Neural crest cell (in vitro differentiated cells): ENCODE measurements at places on chromosomes 11 and 22. TPM values are rescaled to one million over a fixed set of nuclear protein-coding genes. Genes with fewer than 3 reads are reported as not detected.

DNA sequence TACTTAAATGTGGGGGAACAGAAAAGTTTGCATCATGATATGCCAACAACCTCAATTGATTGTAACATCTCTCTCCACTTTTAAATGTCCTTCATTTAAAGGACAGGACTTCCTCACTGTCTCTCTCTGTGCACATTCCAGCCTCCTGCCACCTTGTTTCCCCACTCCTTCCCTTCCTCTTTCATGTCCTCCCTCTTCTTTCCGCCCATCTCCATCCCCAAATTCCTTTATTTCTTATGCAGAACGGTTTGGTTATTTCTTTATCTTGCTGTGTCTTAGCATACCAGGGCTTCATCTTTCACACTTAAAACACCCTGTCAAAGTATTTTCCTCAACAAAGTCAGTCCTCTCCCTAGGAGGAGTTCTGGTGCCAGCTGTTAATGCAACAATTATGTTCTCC is 293.8 kb downstream of the NXPE2 start:
- no peaks in the 10 kb centered on the region for H3K36me3 ChIP-seq
- no peaks in the 10 kb centered on the region for H3K27me3 ChIP-seq
- H3K27ac ChIP-seq, result no peak overlapping the region

DNA sequence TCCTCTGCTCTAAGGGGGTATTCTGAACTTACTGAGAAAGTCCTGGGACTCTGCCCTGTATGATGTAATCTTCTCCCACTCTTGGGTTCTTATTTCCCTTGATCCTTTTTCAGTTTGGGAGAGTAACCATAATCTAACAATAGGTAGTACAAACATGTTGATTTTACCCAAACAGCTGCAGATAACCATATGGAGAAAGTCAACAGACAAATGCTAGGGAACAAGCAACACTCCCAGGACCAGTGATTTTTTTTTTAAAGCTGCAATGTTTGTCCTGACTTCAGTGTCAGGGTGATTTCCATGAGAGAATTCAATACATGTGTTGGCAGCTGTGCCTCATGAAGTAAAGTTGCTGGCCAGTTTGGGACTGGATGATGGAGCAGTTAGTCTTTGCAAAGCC is 156.5 kb downstream of the FCHSD2 start:
- peaks cover 12% of the 10 kb centered on the region for H3K4me1 ChIP-seq
- no peak overlapping the region for H3K4me3 ChIP-seq

DNA sequence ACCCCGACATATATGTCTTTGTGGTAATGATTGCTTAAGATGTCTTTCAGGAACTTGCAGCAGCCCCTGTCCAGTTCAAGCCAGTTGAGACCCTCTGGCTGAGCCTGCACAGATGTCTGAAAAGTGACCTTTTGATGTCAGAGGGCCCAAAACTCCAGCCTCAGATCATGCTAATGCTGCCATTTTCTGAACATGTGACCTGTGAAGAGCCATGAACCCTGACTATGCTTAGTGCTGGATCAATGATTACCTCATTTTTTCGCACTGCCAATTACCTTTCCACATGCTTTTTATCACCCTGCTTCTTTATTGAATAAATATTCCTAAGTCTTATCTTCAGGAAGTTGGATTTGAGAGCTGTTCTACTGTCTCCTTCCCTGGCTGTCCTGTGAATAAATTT is 6.9 kb upstream of the CYP2R1 start:
- no peak for DNase-seq
- no peak overlapping the region for H3K4me3 ChIP-seq
- H3K4me1 ChIP-seq, result no peaks in the 10 kb centered on the region
- no peaks in the 10 kb centered on the region for H3K27me3 ChIP-seq
- peak overlapping the region; percentile 44 for H3K27ac ChIP-seq

DNA sequence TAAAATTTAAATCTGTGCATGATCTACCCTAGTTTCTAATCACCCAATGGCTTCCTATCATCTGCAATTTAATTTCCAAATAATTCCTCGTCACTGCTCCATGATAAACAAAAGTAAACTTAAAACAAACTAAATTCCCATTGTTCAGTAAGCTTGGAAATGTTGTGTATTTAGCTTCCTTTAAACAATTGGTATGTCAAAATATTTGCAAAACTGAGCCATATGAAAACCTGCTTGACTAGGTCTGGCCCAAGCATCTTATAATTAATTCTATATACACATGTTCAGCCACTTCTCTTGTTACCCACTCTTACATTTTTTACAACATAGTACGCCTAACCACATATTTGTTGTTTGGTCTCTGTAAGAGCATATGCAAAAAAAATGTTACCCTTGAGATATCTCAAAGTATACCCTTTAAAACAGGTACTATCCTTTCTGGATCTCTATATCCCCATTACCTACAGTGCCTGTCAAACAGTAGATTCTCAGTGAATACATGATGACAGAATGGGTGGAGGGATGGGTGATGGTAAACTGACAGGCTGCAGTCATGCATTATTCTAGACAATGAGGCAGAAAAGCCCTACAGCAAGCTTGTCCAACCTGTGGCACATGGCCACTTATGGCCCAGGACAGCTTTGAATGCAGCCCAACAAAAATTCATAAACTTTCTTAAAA is 1277.9 kb upstream of the TENM4 start:
- no peaks in the 10 kb centered on the region for H3K4me1 ChIP-seq
- DNase-seq, result no peak
- H3K27ac ChIP-seq, result no peak overlapping the region
- no peak overlapping the region for H3K4me3 ChIP-seq
- no peaks in the 10 kb centered on the region for H3K36me3 ChIP-seq

- H3K4me1 ChIP-seq, result peaks cover 13% of the 10 kb centered on the region
- no peaks in the 10 kb centered on the region for H3K36me3 ChIP-seq
- H3K4me3 ChIP-seq, result no peak overlapping the region
- no peak overlapping the region for H3K27ac ChIP-seq
- peaks cover 25% of the 10 kb centered on the region for H3K27me3 ChIP-seq
Observed at GRCh38 chr11:69834811-69835800, 15.9 kb upstream of the FGF3 start.

GRCh38 chr11:76615950-76616349 is 54.6 kb downstream of the LRRC32 start:
- H3K27ac ChIP-seq, result no peak overlapping the region
- DNase-seq, result no peak
- H3K27me3 ChIP-seq, result no peaks in the 10 kb centered on the region
- H3K36me3 ChIP-seq, result peaks cover 3% of the 10 kb centered on the region
- H3K4me3 ChIP-seq, result no peak overlapping the region
- peaks cover 7% of the 10 kb centered on the region for H3K4me1 ChIP-seq

DNA sequence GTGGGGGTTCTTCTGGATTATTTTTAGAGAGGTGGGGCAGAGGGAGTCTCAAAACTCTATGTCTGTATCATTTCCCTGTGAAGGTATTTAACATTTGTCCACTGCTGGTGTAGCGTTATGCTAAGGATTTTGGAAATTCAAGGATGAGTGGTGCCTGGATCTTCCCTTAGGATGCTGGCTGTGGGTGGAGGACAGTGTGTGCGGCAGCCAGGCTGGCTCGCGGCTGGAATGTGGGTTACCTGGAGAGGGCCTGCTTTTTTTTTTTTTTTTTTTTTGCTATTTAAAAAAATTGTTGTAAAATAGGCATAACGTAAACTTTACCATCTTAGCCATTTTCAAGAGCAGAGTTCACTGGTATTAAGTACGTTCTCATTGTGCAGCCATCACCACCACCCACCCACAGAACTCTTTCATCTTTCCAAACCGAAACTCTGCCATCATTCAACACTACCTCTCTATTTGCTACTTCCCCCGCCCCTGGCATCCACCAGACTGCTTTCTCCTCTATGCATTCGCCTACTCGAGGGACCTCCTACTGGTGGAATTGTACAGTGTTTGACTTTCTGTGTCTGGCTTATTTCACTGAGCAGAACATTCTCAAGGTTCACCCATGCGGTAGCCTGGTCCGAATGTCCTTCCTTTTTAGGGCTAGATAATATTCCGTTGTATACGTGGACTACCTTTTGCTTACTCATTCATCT is 67.1 kb downstream of the PARVB start:
- peaks cover 17% of the 10 kb centered on the region for H3K4me1 ChIP-seq
- no peak for DNase-seq
- H3K27me3 ChIP-seq, result no peaks in the 10 kb centered on the region
- H3K36me3 ChIP-seq, result no peaks in the 10 kb centered on the region
- peak overlapping the region; percentile 7 for H3K27ac ChIP-seq
- no peak overlapping the region for H3K4me3 ChIP-seq

DNA sequence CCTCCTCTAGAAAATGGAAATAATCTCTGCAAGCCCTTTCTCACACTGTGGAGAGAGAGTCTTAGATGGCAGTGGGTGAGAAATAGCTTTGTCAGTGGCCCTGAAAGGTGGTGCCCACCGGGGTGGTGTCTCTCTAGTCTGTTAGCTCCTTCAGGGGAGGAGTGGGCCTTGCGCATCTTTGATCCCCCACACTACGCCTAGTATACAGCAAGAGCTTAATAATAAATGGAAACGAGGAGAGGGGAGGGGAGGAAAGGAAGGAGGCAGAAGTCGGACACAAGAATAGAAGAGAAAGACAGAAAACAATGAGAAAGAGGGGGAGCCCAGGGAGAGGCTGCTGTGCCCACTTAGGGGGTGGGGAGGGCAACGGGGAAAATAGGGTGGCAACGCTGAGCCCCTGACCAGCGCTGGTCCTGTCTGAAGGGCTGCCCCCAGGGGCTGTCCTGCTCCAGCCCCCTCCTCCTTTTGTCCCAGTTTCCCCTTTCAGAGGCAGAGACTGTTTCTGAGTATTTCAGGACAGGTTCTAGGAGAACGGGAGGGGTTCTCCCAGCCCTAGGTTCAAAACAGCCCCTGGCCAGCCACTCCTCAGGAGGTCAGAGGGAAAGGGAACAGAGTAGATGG is 1.2 kb downstream of the ARRB1 start:
- H3K27ac ChIP-seq, result peak overlapping the region; percentile 98

DNA sequence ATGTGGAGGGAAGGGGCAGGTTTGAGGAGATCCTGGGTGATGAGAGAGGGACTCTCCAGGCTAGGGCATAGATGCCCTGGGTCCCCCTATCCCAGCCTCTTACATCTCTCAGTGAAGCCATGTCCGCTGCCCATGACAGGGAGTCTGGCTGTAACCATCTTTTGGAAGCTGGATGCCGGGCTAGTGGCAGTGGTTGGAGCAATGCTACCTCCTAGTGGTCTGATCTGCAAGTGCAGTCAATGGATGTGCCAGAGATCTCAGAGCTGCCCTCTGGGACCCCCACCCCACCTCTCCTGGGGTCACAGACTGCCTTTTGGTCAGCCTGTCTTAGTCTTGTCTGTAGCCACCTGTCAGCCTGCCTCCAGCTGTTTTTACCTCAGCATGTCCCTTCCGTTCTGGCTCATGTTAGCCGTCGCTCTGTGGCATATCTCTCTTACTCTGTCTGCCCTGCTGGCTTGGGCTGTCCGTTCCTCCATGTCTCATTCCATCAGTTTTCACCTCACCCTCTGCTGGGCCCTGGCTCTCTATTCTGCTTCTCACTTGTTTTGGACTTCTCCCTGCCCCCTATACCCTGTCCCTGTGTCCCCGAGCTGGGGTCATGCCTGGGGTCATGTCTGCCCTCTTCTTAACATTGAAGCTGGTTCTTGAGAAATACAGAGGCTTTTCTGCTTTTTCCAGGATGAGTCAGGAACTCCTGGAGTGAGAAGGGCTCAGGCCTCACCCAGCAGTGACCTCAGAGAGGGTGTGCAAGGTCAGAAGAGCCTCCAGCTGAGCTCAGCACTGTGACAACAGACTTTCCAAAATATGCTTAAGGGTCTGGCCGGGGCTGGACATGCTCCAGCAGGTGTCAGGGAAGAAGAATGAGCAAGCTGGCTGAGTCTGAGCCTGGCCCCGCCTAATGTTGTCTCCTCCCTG is 52.0 kb upstream of the THY1 start:
- peak overlapping the region; percentile 58 for H3K27ac ChIP-seq
- no peak overlapping the region for H3K4me3 ChIP-seq
- DNase-seq, result peak; percentile 76
- H3K36me3 ChIP-seq, result no peaks in the 10 kb centered on the region
- peaks cover 13% of the 10 kb centered on the region for H3K4me1 ChIP-seq

The OR8G1 gene
- total RNA-seq, result not detected in 2 replicates

The CPT1A gene
- 0.48 and 0.54 TPM in 2 replicates for total RNA-seq

DNA sequence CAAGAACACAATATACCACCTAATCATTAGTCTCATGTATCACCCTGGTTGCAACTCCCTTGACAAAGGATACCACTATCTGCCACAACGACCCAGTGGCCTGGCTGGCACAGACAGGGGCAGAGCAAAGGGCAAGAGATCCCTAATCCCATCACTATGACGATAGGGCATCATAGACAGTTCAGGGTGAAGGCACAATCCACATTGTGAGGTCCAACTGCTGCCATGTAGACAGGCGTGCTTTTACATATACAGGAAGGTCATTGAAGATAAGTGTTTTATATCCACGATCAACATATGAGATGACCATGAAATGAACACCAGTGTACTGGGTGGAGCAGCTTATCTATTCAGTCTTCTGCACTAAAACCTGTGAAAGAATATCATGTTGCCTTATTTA is 94.6 kb downstream of the IGLL1 start:
- no peak overlapping the region for H3K4me3 ChIP-seq
- H3K27me3 ChIP-seq, result peaks cover 23% of the 10 kb centered on the region
- H3K27ac ChIP-seq, result no peak overlapping the region

- no peak for DNase-seq
- no peaks in the 10 kb centered on the region for H3K27me3 ChIP-seq
- H3K27ac ChIP-seq, result no peak overlapping the region
- H3K36me3 ChIP-seq, result peaks cover 17% of the 10 kb centered on the region
- peak overlapping the region; percentile 47 for H3K4me3 ChIP-seq
- peaks cover 61% of the 10 kb centered on the region for H3K4me1 ChIP-seq
Observed at GRCh38 chr11:121295246-121296029, 2.9 kb downstream of the SC5D start.

DNA sequence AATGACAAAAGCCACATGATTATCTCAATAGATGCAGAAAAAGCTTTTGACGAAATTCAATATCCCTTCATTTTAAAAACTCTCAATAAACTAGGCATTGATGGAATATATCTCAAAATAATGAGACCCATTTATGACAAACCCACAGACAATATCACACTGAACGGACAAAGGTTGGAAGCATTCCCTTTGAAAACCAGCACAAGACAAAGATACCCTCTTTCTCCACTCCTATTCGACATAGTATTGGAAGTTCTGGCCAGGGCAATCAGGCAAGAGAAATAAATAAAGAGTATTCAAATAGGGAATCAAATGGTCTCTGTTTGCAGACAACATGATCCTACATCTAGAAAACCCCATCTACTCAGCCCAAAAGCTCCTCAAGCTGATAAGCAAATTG is 52.0 kb downstream of the CASP12 start:
- no peaks in the 10 kb centered on the region for H3K36me3 ChIP-seq
- DNase-seq, result no peak

The ANGPTL5 gene
- not detected in 2 replicates for total RNA-seq

DNA sequence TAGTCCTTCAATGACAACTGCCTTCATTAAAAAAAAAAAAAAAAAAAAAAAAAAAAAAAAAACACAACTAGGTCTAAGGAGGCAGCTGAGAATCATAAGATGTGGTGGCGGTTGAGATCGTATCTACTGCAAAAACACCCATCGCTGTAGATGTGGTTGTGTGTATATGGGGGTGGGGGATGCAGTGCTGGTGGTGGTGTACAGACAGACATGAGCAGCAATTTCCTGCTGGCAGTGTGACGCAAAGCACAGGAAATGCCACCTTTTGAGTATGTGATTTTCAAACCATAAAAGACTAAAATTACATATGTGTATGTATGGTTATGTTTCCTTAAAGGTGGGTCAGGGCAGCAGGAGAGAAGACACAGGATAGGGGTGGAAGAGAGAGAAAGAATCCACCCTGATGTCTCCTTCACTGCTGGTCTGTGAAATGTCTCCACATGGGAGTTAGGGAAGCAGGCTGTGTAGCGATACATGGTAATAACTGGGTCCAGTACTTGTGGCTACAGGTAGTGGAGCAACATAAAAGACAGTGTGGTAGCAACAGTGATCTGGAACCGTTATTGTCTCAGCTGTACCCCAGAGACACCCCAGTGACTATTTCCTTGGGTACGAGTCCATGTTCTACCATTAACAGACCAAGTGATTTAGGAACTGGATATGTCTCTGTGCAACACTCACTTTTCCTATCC is 57.9 kb downstream of the SYTL2 start:
- no peaks in the 10 kb centered on the region for H3K4me1 ChIP-seq
- no peak for DNase-seq
- no peak overlapping the region for H3K4me3 ChIP-seq
- H3K27ac ChIP-seq, result no peak overlapping the region
